ENCODE measurements at places on chromosomes 2 and 18.

- no peak for DNase-seq
Observed at GRCh38 chr2:241188361-241189092, at the start of gene ANO7. Gene ANO7 (plus strand): TSS chr2:241188677. CDS start chr2:241190064, 1,387 bp downstream.

GRCh38 chr2:6080932-6081753, 389.0 kb downstream of the SOX11 start:
- DNase-seq: no peak

DNA sequence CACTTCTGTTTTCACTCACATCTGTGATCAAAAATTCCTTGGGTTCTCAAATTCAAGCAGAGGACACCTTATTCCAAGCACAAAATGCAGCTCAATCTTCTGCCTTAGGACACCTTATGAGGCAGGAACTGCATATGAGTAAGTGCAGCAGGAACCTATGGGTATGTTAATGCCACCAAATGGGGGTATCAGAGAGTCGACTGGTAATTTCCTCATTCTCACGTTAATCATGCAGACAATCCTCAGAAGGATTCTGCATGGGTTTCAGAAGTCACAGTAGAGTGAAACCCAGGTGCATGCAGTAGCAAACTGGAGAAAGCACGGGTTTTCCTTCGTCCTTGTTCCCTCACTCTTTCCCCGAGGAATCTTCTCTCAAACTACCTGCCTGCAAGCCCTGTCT, 452.8 kb downstream of the CBLN2 start:
- no peak for DNase-seq

DNA sequence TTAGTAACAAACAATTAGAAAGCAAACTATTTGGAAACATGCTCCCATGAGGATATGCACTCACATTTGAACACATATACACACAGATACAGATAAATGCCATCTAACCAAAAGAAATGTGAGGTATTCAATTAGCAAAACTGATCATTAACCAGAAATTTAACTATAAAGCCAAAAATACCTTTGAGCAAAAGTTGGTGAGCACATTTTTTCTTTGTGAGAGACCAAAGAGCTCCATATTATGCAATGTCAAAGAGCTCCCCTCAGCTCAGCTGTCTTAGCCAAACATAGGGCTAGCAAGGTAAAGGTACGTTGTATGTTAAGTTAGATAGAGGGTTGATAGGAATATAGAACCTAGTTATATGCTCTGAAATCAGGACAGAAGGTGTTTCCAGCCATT, 43.8 kb downstream of the CYBRD1 start:
- DNase-seq: no peak

DNA sequence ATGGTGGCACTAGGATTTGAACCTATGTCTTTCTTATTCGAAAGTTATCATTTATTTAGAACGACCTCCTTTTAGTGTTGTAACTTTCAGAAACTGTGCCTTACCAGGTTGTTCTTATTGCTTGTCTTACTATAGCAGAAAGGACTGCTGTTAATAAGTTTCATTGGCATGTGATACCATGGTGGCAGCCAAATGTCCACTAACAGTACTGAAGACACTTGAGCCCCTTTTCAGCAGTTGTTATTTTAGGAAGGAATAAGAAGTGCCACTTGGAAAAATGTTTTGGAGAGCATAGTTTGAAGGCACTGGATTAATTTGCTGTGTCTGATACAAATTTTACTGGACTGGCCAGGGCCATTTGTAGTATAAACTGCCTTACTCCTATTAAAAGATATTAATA, 37.7 kb downstream of the CEP192 start:
- no peak for DNase-seq
